ENCODE measurements at places on chromosomes 6 and 20.

- DNase-seq: no peak
Measured at GRCh38 chr20:48638546-48638945, 189.3 kb downstream of the PREX1 start.

DNA sequence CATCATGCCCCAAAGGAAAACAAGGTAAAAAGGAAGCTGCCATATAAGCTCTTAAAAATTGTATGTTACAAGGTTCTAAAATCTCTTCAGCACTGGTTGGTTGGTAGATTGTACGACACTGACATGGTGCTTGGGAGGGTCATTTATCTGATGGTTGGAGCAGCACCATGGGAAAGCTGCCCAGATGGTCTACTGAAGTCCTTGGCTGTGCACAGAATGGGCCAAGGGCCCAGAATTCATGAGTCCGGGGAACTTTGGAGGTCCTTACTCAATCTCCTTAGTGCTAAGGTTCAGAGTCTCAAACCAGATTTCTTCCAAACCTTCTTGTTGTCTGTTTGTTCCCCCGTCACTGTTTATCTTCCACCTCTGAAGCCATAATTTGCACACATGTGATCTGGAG lies 314.4 kb downstream of the ESR1 start:
- DNase-seq: no peak

DNA sequence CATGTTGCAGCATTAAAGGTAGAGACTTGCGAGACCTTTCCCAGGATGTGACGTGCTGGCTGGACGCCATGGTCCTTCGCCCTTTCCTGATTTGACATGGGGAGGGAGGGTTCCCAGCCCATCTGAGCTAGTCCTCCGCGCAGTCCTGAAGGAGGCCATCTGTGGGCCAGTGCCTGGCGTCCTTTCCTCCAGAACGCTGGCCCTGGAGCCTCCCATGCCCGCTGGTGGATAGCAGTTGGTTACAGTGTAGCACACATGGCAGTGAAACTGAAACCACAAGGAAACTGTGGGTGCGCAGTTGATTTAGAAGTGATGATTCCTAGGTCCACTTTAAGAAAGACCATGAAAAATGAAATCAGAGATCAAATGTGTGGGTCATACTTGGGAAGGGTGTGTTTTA lies 193.7 kb downstream of the CDH4 start:
- DNase-seq: no peak

DNA sequence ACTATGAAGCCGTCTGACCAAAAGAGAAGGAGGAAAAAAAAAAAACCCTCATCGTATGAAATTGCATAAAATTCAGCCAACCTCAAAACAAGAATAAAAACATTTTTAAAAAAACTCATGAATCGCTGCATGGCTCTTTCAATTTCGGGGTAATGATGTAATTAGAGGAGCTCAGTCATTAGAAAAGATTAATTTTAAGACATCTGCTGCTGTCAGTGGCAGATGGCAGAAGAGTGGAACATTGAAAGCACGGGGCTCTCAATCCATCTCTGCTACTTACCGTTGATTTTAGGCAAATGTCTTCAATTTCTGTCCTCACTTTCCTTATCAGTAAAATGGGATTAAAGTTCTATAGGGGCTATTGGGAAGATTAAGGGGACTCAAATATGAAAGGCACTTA lies 79.1 kb downstream of the EYA2 start:
- no peak for DNase-seq

DNA sequence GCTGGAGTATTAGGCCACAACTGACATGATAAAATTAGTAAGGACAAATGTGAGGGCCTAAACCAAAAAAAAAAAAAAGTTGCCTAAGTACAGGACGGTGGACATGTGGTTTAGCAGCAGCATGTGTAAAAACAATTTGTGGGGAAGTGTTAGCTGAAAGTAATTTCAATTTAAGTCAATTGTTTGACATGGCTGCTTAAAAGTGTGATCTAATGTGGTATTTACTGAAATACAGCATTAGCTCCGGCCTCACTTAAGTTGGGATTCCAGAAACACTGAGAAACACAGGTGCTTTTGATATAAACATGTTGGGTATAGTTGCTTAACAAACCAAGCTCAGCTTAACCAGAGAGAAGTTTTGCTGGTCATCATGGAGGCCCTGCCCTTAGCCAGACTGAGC lies 119.7 kb downstream of the FYN start:
- DNase-seq: no peak

GRCh38 chr6:131652472-131652871 lies 15.4 kb downstream of the ENPP3 start:
- no peak for DNase-seq

DNA sequence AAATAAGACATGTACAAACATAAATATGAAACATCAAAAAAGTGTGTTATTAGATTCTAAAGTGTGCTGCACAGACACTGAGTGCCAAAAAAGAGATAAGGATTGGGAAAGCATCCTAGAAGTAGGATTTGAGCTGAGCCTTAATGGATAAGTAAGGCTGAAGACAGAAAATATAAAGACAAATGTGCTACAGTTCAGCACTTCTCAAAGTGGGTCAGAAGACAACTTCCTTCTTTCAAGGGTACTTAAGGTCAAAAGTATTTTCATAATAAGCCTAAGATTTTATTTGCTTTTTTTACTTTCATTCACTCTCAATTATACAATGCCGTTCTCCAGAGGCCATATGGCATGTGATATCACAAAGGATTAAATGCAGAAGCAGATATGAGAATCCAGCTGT lies 16.8 kb downstream of the USP45 start:
- DNase-seq: no peak

GRCh38 chr6:113315879-113316278 lies 541.3 kb upstream of the MARCKS start:
- DNase-seq: no peak

GRCh38 chr20:20872428-20872827 lies 160.0 kb upstream of the RALGAPA2 start:
- no peak for DNase-seq

DNA sequence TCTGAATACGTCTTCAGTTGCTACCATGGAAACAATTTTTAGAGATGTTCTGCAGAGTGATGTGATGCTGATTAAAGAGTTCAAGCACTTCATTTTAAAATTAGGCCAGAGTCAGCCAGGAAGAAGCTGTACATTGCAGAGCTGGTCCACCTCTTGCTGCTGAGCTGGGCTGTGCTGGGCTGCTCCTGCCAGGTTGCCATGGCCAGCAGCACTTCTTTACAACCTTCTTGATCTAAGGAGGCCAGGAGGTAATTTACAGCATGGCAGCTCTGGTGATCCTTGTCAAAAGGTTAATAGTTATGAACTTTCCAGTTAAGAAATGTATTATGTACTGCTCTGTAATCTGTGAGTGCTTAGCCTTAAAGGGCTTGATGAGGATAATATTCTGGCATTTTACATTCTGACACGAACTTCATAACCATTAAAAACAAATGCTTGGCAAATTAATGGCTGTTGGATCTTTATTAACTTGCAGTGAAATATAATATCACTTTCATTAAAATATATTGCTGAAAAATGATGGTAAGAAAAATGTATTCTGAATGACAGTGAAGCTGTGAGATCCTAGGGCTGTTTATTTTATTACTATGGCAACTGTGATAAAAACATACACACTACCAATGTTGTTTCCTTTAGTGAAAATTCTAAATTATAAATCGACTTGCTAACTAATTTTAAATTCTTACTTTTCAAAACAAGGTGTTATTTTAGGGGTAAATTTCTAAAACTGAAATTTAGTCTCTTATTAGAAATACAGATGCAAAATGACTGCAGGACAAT lies 259.7 kb downstream of the RFPL4B start:
- DNase-seq: no peak

GRCh38 chr6:39092124-39092523 lies 22.9 kb downstream of the SAYSD1 start:
- no peak for DNase-seq

DNA sequence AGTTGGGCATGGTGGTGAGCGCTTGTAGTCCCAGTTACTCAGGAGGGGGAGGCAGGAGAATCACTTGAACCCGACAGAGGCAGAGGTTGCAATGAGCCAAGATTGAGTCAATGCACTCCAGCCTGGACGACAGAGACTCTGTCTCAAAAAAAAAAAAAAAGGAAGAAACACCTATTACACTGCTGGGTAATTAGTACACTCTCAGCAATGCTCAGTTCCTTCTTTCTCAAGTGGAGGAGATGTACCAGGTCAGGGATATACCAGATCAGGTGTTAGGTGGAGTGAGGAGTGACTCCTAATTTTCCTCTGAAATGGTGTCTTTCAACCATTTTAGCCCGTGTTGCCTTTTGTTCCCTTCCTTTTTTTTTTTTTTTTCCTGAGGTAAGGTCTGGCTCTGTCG lies 30.0 kb upstream of the UBR2 start:
- no peak for DNase-seq

GRCh38 chr6:30154061-30154460 lies 7.0 kb downstream of the TRIM10 start:
- no peak for DNase-seq
